Suppressor macrophage treated with lipopolysaccharide for 1 hour (primary cell): ENCODE measurements at places on chromosomes 4 and X.
A peak's percentile ranks its signal among the peaks of the same experiment; 100 is the strongest.

GRCh38 chr4:2943364-2944090 lies 19.7 kb downstream of the NOP14 start:
- DNase-seq: no peak

DNA sequence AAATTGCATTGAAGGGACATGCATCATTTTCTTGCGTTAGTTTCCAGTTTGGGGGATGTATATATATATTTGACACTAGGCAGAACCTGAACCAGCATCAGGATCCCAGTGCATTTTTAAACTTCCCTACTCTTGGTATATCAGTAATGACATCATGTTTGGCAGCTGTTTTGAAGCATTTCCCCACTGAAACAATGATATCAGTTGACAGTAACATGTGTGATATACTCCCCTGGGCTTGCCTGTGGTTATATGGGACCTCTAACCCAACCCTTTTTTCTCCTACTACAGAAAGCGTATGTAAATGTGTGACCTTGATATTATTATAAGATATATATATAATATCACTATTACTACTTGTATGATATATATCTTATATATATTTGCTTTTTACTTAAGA lies 225.9 kb upstream of the CASK start:
- no peak for DNase-seq

DNA sequence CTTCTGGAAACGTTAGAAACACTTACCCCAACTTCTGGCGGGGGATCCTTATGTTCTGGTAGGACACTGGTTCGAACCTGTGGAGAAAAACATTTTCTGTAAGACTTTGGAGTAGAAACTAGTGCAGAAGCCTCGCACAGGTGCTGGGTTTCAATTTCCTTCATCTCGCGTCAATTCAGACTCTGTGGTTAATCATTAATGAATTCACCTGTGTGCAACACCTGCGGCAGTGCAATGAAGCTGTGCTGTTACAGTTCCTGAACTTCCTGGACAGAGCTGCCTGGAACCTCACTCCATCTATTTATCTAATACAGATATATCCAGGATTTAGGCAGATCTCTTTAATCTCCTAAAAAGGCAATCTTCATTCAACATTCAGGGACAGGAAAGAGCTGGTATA lies 531.4 kb downstream of the INPP4B start:
- no peak for DNase-seq

- DNase-seq: no peak
Observed at GRCh38 chr4:145904413-145905177, 34.0 kb downstream of the ZNF827 start.

GRCh38 chr4:92657695-92658094 lies 353.9 kb downstream of the GRID2 start:
- no peak for DNase-seq

- no peak for DNase-seq
Observed at GRCh38 chr4:71375494-71375893, 36.7 kb downstream of the SLC4A4 start.

GRCh38 chrX:153643431-153644351 lies 3.3 kb upstream of the DUSP9 start:
- peak; percentile 19 for DNase-seq

- peak; percentile 46 for DNase-seq
Observed at GRCh38 chr4:105170711-105171110, 24.0 kb downstream of the TET2 start.

DNA sequence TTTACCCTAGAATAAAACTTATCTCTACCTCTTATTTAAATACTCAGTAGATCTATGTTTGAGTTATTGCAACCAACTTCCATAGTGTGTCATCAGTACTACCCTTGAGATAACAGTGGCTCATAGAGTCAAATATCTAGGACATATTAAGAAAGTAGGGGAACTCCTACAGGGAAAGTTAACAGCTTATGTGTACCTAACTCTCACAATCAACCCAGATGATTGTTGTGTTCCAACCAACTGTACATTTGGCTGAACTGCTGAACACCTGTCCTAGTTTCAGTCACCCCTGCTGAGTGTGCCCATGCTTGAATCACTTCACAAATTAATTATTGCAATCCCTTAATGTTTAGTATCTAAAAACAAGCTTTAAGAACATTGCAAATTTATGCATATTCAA lies 244.2 kb upstream of the GRID2 start:
- no peak for DNase-seq

DNA sequence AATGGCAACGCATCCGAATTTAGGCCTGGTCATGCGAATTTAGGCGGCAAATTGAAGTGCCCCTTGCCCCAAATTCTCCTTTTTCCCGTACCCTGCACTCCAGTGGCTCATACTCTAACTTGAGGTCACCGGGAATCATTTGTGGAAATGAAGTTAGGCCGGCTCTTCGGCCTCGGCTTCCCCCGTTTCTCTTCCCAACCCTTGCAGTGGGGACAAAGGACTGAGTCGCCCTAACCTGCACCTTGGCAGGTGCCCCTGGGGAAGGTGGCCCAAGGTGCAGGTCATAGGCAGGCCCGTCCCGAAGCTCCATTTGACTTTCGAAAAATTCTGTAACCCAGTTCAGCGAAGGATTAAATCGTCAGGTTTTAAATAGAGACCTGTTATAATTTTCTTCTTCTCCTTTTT lies 811 bp downstream of the SRD5A3 start:
- no peak for DNase-seq

- no peak for DNase-seq
Observed at GRCh38 chr4:149746276-149746675, 69.4 kb downstream of the IQCM start.
